Amniotic stem cell (primary cell): ENCODE measurements at places on chromosomes 13 and 19.

DNA sequence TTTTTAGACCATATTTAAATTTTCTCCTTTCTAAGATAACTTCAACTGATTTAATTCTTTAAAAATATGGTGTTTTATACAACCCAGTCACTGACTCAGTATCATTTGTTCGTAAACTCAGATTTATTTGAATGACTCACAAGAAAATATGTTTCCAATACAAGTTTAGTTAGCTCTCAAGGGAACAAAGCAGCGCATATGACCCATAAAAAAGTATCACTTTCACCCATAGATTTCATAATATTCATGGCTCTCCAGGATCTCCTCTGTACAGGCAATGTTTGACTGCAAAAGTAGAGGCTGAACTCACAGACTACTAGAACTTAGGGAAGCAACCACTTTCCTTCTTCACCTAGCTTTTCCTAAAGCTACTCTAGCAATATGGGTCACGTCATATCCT lies 405.6 kb upstream of the PCDH9 start:
- DNase-seq, result no peak

DNA sequence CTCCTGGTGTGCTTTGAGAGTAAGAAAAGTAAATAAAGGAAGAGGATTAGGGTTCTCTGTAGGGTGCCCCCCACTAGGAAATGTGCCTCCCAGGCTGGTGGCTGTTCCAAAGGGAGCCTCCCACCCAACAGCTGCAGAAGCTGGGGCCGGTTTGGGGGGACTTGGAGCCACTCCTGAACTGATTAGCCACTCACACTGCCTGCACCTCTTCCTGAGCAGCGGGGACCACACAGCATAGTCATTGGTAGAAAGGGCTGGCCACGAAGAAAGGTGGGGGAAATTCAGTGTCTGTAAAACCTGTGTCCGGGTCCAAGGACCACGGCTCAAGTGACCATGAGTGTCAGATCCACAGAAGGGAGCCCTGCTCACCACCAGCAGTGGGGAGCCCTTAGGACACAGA lies 55.6 kb downstream of the SPACA7 start:
- DNase-seq, result no peak

- DNase-seq, result no peak
Measured at GRCh38 chr19:35153701-35154524, 622 bp upstream of the FXYD5 start.

DNA sequence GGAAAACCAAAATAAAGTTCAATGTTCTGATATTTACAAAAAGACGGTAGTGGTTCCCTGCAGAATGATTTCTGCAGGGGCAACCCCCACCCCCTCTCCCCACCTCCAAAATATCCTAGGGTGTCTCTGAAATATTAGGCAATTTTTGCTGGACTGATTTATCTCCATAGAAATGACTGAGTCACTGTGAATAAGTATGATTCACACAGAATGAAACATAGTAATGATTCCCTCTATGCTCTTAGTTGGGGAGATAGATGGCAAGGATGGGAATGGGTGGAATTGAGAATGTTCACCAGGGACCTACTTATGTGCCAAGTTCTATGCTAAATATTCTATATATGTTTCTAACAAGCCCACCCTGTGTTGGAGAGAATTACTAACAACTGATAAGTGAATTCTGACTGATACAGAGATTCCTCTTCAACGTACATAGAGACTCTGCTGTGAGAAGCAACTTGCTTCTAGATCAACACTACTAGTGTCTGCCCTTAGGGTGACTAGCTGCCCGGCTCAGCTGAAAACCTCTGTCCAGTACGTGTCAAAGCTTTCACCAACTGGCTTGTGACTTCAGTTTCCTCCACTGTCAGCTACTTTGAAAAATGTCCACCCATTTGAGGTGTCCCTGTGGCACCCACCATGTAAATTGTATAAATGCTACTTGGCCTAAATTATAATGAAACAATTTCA lies 38.4 kb upstream of the RAP2A start:
- DNase-seq, result no peak

DNA sequence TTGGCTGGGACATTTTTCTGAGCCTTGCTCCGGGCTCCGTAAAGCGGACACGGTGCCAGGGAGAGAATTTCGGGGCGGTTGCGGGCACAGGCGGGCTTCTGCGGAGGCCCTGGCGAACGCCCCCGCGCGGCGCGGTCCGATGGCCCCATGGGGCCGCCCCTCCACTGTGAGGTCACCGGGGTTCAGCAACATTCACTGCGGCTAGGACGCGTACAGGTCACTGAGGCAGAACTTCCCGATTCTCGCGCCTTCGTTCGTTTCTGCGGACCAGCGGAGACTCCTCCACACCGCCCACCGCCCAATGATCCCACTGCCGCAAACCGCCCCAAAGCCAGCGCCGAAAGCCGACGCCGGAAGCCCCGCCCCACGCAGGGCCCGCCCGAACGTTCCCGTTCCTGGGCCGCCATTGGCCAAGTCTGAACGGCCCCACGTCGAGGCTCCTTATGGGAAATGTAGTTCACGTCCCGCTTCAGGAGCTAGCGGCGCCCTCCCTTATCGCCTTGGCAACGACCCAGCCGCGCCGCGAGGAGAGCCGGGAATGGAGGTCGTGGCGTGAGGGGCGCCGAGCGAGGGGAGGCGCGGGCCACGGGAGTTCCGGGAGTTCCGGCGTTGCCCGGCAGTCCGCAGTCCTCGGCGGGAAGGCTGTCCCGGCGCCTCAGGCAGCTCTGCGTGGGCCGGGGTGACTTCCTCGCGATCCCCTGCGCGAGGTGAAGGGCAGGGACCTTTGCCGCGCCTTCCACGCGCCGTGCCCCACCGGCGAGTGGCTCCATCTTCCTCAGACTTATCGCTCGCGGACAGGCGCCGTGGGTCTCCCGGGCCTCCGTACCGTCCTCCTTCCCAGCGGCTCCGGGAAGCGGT lies at the start of gene ZNF584:
TSS of gene ZNF584 (plus strand) at position 498 of the 858 bp plus-strand sequence. CDS start 499 bp downstream, outside the sequence.
- peak; percentile 87 for DNase-seq

DNA sequence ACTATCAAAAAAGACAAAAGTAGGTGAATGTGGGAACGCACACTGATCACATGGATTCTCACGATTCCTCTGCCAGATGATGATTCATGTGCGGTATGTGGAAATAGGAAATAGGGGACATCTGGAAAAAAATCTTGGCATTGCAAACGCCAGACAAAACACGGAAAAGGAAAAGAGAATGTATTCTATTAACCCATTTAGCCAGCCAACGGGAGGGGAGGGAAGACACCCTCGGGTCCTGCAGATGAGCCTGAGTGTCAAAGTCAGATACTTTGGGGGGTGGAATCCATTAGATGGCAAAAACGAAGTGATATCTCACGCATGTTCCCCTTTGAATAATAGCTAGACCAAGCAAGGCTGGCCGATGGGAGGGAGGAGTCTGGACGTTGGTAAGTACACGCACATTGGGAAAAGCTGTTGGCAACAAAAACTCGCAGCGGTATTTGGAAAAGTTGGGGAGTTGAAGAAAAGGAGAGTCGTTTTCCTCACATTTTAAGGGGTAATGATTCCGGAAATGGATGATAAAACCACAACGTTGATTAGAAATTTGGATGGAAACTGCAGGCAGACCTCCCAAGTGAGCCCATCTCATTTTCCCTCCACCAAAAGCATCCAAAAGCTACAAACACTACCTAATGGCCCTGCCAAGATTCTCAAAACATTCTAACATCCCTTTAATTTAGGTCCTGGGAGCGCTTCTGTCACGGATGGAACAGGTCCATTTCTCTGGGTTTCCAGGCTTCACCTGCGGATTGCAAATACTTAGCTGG lies 73.6 kb downstream of the COL4A1 start:
- no peak for DNase-seq

DNA sequence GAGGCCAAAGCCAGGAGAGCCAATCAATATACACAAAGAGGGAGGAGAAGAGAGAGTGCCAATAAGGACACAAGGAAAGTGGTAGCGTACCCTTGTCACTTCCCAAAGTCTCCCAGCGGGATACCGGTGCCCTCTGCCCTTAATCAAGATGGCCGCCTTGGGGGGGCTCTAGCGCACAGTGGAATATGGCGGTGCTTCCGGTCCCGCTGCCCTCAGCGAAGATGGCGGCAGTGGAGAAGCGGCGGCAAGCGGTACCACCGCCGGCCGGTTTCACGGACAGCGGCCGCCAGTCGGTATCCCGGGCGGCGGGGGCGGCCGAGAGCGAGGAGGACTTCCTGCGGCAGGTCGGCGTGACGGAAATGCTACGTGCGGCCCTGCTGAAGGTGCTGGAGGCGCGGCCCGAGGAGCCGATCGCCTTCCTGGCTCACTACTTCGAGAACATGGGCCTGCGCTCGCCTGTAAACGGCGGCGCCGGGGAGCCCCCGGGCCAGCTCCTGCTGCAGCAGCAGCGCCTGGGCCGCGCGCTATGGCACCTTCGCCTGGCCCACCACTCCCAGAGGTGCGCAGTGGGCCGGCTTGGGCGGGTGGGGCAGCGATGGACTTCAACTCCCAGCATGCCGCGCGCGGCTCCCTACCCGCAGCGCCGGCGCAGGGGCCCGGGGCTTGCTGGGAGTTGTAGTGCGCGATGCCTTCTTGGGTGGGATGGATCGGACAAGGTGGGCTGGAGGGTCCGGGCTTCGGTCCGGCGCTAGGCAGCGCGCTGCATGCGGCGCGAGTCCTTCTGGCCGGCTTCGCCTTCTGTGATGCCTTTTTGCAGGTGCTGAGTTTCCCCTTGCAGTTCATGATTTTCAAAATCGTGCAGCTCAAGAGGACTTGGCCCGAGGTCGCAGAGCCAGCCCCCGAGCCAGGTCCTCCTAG lies at the start of gene TPGS1:
TSS of gene TPGS1 (plus strand) at position 212 of the 918 bp plus-strand sequence. CDS start at position 222, 10 bp downstream.
- DNase-seq, result peak; percentile 56
